ENCODE measurements at places on chromosomes 5 and 9.

DNA sequence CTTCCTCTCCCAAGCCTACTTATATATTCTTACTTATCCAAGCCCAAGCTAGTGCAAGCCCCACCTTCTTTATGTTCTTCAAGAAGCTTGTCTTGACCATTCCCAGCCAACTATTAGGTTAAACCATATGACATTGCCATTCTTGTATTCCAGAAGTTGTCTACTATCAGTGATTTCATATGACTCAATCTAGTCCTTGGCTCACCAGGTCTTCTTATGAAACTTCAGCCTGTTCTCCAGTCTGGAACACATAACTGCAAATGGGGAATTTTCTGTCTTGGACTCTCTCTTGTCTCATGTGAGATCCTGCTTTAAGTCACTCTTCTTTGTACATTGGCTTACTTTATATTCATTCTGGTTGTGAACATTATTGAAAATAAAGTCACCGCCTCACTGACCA, 130.7 kb downstream of the TTLL11 start:
- DNase-seq, result no peak

GRCh38 chr5:64790210-64790609, 21.5 kb downstream of the CWC27 start:
- DNase-seq, result no peak

DNA sequence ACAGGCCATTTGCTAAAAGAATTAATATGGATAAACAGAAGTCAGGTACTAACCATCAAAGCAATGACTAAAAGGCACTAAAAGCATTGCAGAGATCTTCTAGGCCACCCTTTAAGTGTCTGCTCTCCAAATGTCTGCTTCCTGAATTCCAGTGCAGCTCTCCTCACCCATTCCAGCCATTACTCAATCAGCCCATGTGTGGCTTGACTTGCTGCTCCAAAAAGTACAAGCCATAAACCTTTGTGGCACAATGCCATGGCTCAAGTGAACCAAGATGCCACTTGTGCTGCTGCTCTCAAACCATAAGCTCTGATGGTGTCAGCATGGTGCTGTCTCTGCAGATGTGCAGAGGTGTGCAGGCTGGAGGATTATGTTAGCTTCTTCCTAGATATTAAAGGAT, 290.2 kb upstream of the POU5F2 start:
- DNase-seq, result no peak

DNA sequence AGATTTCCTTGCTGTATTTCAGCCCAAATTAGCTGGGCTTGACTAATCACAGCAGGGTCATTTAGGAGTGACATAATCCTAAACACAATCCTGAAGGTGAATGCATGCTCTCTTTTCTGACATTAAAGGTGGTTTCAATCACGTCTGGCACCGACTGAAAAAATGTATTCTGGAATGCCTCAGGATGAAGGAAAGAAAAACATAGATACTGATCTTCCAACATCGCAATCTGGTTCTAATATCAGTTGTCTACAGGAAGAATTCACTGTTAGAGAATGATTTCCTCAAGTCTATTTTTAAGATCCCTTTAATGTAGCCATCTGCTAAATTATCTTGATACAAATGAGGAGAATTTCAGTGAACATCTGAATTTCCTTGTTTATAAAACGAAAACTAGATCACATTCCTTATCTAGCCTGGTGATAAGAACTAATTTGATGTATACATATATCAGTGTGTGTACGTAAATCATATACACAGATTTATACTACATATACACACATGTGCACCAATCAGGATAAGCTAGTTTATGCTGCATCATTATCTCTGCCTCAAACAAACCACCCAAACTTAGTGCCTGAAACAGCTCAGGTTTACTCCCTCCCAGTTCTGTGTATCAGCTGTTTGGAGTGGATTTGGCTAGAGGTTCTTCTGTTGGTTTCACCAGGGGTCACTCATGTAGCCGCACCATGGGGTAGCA, 31.3 kb upstream of the TAS2R1 start:
- DNase-seq, result no peak

DNA sequence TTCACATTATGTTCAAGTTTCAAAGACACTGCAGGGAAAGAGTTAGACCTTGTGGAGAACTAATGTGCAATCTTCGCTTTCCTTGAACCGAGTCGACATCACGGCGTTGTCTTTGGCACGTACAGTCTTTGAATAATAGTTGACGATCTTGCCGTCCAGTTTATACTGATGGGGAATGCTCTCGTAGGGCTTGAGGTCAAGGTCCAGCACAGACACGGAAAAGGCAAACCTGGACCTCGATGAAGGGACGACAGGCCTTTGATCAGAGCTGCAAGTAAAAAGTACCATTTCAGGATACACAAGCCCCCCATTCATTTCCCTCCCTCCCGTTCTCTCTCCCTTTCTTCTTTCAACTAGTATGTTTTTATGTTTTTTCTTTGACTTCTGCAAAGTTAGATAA, 54.1 kb downstream of the IPPK start:
- no peak for DNase-seq

DNA sequence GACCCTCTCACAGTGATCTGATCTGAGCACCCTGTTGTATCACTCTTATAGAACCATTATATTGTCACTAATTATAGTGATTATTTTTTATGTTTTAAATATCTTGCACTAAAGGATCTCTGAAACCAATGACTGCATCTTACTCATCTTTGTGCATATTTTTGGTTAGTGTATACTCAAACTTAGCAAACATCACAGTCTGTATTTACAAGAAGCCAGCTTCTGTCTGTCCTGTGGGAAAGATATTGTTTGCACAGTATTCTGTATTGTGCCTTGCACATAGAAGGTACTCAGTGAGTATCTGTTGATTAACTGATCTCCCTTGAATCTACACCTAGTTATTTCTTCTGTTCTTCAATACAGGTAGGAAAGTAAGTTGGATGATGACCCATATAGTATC, 131.5 kb downstream of the PAM start:
- no peak for DNase-seq

DNA sequence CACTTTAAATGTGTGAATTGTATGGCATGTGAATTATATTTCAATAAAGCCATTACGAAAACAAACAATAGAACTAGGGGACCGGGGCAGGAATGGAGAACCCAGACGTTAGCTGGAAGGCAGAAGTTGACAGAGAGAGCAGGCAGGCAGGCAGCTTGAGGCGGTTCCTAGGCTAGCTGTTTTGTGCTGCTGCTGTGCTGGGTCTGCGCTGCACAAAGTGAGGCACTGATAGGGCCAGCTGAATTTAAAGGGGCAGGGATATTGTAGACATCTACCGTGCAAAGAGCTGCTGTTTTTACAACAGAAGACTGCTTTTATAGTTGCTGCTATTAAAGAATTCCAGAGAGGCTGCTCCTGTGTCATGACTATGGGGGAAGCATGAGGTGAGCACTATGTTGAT, 21.6 kb upstream of the MIER3 start:
- DNase-seq, result no peak

- DNase-seq, result no peak
Measured at GRCh38 chr5:171467107-171467506, 47.7 kb downstream of the FGF18 start.

DNA sequence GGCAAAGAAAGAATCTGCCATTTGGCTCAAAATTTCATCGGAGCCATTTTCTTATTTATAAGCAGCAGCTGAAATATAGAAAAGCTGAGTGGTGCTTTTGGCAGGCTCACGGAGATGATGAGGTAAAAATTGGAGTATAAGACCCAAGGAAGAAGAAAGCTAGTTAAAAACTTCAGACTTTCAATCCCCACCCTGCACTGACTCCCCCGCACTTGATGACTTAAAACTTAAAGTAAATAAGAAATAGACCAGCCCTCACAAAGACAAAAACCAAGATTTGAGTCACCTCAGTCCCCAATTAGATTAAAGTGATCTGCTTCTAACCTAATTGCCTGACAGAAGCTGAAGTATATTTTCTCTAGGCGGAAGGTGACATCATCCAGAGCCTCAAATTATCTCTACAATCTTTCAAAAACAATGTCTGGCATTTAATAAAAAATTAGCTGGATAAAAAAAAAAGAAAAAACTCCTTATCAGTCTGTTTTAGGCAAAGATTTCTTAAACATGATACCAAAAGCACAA, 124.0 kb upstream of the PJA2 start:
- DNase-seq, result no peak

GRCh38 chr5:81786991-81787390, 36.1 kb upstream of the SSBP2 start:
- DNase-seq, result no peak

- no peak for DNase-seq
Measured at GRCh38 chr9:75149841-75150241, 61.5 kb downstream of the OSTF1 start.

GRCh38 chr9:22124263-22125011, 115.3 kb upstream of the CDKN2B start:
- DNase-seq, result no peak

DNA sequence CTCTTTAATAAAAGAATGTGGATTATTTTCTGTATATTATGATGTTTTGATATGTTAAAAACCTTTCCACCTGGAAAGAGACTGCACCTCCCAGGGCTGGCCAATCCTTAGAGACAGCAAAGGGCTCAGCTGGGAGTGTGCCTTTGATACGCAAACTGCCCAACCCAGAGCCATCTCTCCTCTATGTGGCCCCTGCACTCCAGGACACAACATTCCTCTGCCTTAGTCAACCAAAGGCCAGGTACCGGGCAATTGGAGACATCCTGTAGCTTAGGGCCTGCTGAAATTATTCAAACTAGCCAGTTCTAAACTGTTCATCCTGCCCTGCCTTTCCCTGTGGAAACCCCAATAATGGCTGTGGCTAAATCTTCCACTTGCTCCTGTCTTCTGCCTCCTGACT, 5.0 kb upstream of the HSPB3 start:
- no peak for DNase-seq

DNA sequence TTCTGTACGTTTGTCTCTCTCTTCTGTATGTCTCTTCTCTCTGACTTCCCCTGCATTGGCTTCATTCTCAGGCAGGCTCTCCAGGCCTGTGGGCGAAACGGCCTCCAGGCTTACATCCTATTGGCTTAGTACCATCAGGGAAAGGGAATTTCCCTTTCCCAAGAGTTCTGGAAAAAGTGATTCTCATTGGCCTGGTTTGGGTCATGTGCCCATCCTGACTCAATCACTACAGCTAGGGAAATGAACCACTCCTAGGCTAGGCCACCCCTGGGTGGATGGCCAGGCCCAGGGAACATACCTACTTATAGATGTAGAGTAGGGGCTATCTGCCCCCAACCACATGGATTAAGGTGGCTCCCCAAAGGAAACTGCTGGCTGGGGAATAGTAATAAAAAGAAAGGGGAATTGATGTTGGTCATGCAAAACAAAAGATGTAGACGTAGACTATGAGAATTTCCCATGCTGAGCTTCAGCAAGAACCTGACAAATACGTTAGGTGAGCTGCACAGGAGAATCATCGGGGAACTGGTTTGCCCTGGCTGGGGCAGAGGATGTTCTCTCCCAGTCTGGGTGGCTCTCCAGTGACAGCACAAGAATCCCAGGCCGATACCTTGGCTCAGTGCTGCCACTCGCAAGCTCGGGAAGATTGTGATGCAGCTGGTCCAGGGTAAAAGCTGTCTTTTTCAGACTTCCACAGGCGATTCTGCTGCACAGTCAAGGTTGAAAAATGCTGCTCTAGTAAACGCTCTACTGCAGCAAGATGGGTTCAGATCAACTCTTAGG, 3.7 kb upstream of the EGR1 start:
- DNase-seq, result no peak

GRCh38 chr5:141618030-141618803, 583 bp downstream of the DIAPH1 start:
- peak; percentile 85 for DNase-seq

GRCh38 chr9:91086657-91087461, 274.9 kb downstream of the AUH start:
- DNase-seq, result no peak
